Activated B cell treated with CpG ODN at 0.5 μM for 24 hours (primary cell): ENCODE measurements at places on chromosomes 11 and 22. TPM values are rescaled to one million over a fixed set of nuclear protein-coding genes. Genes with fewer than 3 reads are reported as not detected.
A peak's percentile ranks its signal among the peaks of the same experiment; 100 is the strongest.

DNA sequence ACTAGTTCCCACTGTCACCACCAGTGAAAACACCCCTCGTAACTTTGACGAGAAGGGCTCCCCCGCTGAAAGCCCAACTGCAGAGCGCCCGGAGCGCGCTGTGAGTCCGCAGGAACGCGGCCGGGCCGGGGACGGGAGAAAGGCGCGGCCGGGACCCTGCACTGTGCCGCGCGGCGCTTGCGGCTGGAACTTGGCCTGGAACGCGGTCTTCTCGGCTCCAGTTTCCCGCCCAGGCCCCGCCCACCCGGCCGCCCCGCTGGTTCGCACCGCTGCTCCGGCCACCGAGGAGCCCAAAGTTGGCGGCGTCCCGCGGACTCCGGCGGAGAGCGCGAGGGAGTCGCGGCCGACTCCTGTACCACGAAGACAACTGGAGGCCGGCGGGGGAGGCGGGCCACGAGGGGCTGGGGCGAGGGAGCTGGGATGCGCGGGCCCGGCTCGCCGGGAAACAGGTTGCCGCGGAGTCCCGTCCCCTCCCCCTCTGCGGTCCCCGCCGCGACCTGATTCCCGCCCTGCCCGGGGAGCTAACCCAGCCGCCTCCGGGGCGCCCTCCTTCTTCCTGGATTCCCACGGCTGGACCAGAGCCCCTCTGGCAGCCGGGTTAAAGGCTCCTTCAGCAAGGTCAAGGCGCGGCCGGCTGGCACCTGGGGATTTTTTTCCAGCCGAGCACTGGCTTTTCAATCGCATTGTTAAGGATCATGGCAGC, 3.4 kb downstream of the TENM4 start:
- peaks cover 47% of the 10 kb centered on the region for H3K27me3 ChIP-seq
- peak overlapping the region; percentile 81 for H3K4me3 ChIP-seq
- H3K27ac ChIP-seq: no peak overlapping the region
- peaks cover 44% of the 10 kb centered on the region for H3K4me1 ChIP-seq
- DNase-seq: peak; percentile 16

- no peaks in the 10 kb centered on the region for H3K36me3 ChIP-seq
- peaks cover 9% of the 10 kb centered on the region for H3K4me1 ChIP-seq
- DNase-seq: no peak
- H3K27me3 ChIP-seq: peaks cover 2% of the 10 kb centered on the region
- H3K4me3 ChIP-seq: no peak overlapping the region
These were observed 63.1 kb downstream of the ARHGEF12 start for GRCh38 chr11:120399307-120399706.

DNA sequence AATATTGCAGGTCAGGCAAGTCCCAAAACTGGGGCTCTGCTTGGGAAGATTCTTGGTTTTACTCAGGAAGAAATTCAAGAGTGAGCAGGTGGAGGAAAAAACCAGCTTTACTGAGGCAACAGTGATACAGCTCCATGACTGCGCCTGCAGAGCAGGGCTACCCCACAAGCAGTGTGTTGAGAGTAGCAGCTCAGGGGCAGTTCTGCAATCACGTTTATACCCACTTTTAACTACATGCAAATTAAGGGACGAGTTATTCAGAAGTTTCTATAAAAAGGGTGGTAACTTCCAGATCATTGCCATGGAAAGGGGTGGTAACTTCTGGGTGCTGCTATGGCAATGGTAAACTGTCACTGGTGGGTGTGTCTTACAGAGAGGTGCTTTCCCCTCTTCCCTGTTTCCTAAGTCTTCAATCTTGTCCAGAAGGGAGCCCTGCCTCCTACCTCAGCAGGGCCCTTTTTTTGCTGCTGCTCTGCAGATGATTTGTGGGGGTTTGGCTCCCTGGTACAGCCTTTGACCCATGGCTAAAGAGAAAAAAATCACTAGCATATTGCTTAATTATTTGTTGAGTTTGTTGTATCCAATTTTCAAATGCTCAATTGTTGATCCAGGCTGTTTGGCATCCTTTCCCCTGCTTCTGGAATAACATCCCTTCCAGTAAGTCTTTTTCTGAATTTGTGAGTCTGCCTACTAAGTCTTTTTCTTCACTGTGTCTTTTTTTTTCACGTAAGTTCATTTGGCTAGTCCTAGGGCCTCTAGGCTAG, 30.0 kb upstream of the ME3 start:
- no peak overlapping the region for H3K4me3 ChIP-seq

GRCh38 chr11:66476173-66476840, 3.9 kb upstream of the DPP3 start:
- DNase-seq: no peak
- no peak overlapping the region for H3K4me3 ChIP-seq
- H3K4me1 ChIP-seq: peaks cover 19% of the 10 kb centered on the region
- H3K36me3 ChIP-seq: peaks cover 14% of the 10 kb centered on the region
- H3K27me3 ChIP-seq: no peaks in the 10 kb centered on the region

GRCh38 chr11:114307524-114308203, 11.5 kb downstream of the NNMT start:
- no peak for DNase-seq
- H3K4me3 ChIP-seq: no peak overlapping the region
- H3K36me3 ChIP-seq: no peaks in the 10 kb centered on the region
- no peaks in the 10 kb centered on the region for H3K4me1 ChIP-seq

- H3K27ac ChIP-seq: no peak overlapping the region
- H3K4me3 ChIP-seq: no peak overlapping the region
- peaks cover 10% of the 10 kb centered on the region for H3K4me1 ChIP-seq
- peaks cover 11% of the 10 kb centered on the region for H3K27me3 ChIP-seq
These were observed 109.3 kb upstream of the CRYBB3 start for GRCh38 chr22:25090225-25090890.

- H3K4me1 ChIP-seq: no peaks in the 10 kb centered on the region
- no peak overlapping the region for H3K4me3 ChIP-seq
- H3K27me3 ChIP-seq: peaks cover 9% of the 10 kb centered on the region
- no peak overlapping the region for H3K27ac ChIP-seq
- no peak for DNase-seq
These were observed 32.4 kb upstream of the NAV2 start for GRCh38 chr11:19679952-19680828.

DNA sequence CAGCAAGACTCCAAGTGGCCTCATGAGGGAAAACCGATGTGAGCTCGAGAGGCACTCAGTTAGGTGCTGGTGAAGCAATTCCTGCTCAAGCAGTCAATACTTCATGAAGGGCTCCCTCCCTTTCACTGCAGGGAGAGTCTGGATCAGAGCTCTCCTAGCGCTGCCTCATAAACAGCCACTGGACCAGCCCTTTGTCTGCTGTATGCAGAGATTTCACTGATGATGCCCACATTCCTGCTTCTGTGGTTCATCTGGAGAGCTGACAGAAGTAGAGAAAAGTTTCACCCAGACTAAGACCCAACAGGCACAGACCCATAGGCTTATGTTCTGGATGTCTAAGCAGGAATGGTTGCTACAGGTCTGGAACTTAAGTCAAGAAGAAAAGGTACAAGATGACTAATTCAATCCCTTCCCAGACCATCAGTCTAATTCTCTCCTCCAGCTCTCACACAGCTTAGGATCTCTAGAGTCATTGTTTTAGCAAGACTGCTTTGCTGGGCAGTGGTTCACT, 4.0 kb downstream of the UCP2 start:
- no peaks in the 10 kb centered on the region for H3K27me3 ChIP-seq
- H3K4me1 ChIP-seq: peaks cover 86% of the 10 kb centered on the region
- DNase-seq: no peak

DNA sequence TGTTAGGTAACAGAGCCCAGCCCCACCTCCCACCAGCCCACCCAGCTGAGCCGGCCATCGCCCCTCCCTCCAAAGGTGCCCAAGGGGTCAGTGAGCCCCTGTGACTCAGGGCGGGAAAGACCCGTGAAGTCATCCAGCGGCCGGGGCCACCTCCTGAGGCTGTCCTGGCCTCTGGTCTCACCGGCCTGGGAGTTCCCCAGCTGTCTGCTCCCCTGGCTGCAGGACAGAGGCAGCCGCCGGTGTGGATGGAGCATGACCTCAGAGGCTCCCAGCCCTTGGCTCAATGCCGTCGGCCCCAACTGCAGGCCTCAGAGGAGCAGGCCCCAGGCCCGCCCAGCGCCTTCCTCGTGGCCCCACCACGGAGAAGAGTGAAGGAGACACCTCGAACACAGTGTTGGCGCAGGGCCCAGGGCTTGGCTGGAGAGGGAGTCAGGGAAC, 28.7 kb downstream of the RPL3 start:
- H3K27me3 ChIP-seq: no peaks in the 10 kb centered on the region
- H3K4me1 ChIP-seq: peaks cover 14% of the 10 kb centered on the region
- H3K36me3 ChIP-seq: no peaks in the 10 kb centered on the region
- no peak overlapping the region for H3K27ac ChIP-seq

GRCh38 chr22:28419919-28420318, 259.7 kb downstream of the TTC28 start:
- no peak overlapping the region for H3K27ac ChIP-seq
- H3K4me3 ChIP-seq: no peak overlapping the region
- peaks cover 2% of the 10 kb centered on the region for H3K27me3 ChIP-seq
- DNase-seq: no peak
- H3K4me1 ChIP-seq: no peaks in the 10 kb centered on the region

GRCh38 chr11:36447947-36448346, 62.1 kb downstream of the TRAF6 start:
- DNase-seq: no peak
- H3K4me3 ChIP-seq: no peak overlapping the region
- H3K27ac ChIP-seq: no peak overlapping the region
- peaks cover 19% of the 10 kb centered on the region for H3K4me1 ChIP-seq
- no peaks in the 10 kb centered on the region for H3K27me3 ChIP-seq

DNA sequence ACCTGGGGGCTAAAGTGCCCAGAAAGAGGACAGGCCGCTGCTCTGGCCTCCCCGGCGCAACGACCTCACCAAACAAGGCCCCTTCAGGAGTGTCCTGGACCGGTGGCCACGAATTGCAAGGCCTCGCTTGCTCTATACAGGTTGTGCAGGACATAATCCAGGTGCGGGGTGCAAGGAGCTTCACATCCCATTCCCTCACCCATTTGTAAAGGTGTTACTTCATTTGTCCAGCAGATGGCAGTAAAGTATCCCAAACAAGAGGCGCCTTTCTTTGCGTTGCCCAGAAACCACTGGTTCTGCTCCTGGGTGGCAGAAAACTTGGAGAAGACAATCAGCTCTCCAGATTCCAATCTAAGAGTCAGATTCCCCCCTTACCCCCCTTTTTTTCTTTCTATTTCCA, 35.9 kb upstream of the PRDM11 start:
- H3K4me3 ChIP-seq: no peak overlapping the region
- H3K36me3 ChIP-seq: no peaks in the 10 kb centered on the region
- peaks cover 8% of the 10 kb centered on the region for H3K4me1 ChIP-seq
- no peak overlapping the region for H3K27ac ChIP-seq

GRCh38 chr11:43515090-43515489, 156.4 kb downstream of the TTC17 start:
- peaks cover 21% of the 10 kb centered on the region for H3K27me3 ChIP-seq
- no peak for DNase-seq
- H3K27ac ChIP-seq: no peak overlapping the region
- H3K4me3 ChIP-seq: no peak overlapping the region
- no peaks in the 10 kb centered on the region for H3K36me3 ChIP-seq

GRCh38 chr11:97684486-97685439, 1295.0 kb downstream of the JRKL start:
- no peak overlapping the region for H3K27ac ChIP-seq
- no peak for DNase-seq
- H3K27me3 ChIP-seq: no peaks in the 10 kb centered on the region
- H3K36me3 ChIP-seq: no peaks in the 10 kb centered on the region
- no peak overlapping the region for H3K4me3 ChIP-seq
- H3K4me1 ChIP-seq: no peaks in the 10 kb centered on the region

- DNase-seq: no peak
- peaks cover 14% of the 10 kb centered on the region for H3K4me1 ChIP-seq
- H3K4me3 ChIP-seq: no peak overlapping the region
- H3K36me3 ChIP-seq: no peaks in the 10 kb centered on the region
- no peak overlapping the region for H3K27ac ChIP-seq
- H3K27me3 ChIP-seq: peaks cover 2% of the 10 kb centered on the region
These were observed 24.0 kb upstream of the RIC3 start for GRCh38 chr11:8192896-8193209.

DNA sequence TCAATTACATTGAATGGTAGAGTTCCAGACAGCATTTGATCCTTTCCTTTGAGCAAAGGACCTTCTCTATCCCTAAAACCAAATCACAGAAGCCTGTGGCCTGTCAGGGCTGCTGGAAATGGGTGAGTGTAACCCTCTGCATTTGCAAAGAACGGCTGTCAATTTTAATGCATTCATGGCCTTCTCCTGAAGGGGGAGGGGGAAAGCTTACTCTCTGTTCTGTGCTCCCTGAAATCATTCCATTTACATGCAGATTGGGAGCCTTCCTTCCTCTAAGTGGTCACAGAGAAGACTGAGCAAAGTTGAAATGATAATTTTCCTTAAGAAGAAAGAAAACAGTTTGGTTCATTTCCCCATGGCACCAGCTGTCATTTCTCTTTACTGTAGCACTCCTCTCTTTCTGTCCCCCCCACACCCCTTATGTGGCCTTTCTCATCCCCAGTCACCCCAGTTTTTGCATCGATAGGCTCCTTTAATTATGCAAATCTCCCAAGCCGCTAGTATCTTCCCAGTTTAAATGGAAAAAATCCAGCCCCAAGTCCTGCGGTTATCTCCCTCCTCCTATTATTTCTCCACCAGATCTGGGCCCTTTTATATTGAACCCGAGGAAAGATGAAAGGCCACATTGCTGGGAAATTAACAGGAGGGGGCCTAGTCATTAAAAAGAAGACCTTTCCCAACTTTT, 109.4 kb upstream of the KIRREL3 start:
- DNase-seq: no peak
- no peak overlapping the region for H3K4me3 ChIP-seq
- no peaks in the 10 kb centered on the region for H3K36me3 ChIP-seq
- no peaks in the 10 kb centered on the region for H3K4me1 ChIP-seq
- no peaks in the 10 kb centered on the region for H3K27me3 ChIP-seq
- H3K27ac ChIP-seq: no peak overlapping the region

GRCh38 chr11:33553486-33553885, 147.1 kb downstream of the C11orf91 start:
- no peaks in the 10 kb centered on the region for H3K36me3 ChIP-seq
- no peak overlapping the region for H3K4me3 ChIP-seq
- H3K4me1 ChIP-seq: no peaks in the 10 kb centered on the region
- DNase-seq: no peak
- H3K27me3 ChIP-seq: peaks cover 15% of the 10 kb centered on the region

GRCh38 chr11:86955361-86956120, at the start of gene FZD4:
Gene FZD4 (minus strand): TSS chr11:86955395. CDS start chr11:86955085, 310 bp downstream.
- H3K27ac ChIP-seq: no peak within 1 kb of the TSS
- H3K4me3 ChIP-seq: peak within 1 kb of the TSS; percentile 90
- DNase-seq: peak; percentile 50
- H3K4me1 ChIP-seq: peaks cover 16% of the 10 kb centered on the region
- H3K27me3 ChIP-seq: peaks cover 33% of the 10 kb centered on the region

Gene SHISAL1
- total RNA-seq: not detected in 2 replicates

Gene BAIAP2L2
- total RNA-seq: 0.34 and 0.64 TPM in 2 replicates

Gene C11orf52
- not detected in 2 replicates for total RNA-seq

Gene DLG2
- total RNA-seq: 2.3 and 2.7 TPM in 2 replicates

Gene E2F8
- 0.82 and 0.88 TPM in 2 replicates for total RNA-seq

Gene P2RY6
- total RNA-seq: 0.22 TPM in 1 of 2 replicates, not detected in the other

Gene ST14
- 22.6 and 23.9 TPM in 2 replicates for total RNA-seq

Gene TYR
- not detected in 2 replicates for total RNA-seq

Gene APOL5
- not detected in 2 replicates for total RNA-seq

Gene CBL
- total RNA-seq: 26.2 and 27.8 TPM in 2 replicates

Gene SHISA8
- total RNA-seq: 10.9 and 12.6 TPM in 2 replicates

Gene ART1
- total RNA-seq: not detected in 2 replicates
